ENCODE measurements at places on chromosomes 11 and 22.

DNA sequence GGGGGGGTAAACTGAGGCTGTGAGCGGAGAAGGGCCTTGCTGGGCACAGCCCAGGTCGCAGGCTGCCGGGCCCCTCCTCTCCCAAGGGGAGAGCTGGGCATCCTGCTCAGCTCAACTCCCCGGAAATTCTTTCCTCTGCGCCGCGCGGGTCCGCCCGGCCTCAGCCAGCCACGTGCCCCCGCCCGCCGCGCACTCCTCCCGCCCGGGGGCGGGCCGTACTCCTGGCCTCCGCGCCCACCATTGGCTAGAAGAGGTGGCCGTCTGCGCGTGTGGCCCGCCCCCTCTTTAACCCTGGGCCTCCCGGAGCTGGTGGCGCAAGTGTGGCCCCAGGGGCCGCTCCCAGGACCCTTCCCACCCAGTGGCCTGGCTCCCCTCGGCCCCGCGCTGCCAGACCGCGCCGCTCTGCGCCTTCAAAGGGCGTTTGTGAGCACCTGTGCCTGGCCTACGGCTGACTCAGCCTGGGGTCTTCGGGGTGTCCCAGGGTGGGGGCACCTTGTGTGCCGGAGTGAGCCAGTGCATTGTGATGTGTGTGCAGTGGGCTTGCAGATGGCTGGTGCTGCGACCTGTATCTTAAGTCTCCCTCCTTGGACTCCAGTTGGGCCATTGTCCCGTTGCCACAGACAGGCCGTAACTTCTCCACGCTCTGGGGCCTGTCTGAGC lies 2.0 kb downstream of the MRGPRF start:
- no peak for DNase-seq

DNA sequence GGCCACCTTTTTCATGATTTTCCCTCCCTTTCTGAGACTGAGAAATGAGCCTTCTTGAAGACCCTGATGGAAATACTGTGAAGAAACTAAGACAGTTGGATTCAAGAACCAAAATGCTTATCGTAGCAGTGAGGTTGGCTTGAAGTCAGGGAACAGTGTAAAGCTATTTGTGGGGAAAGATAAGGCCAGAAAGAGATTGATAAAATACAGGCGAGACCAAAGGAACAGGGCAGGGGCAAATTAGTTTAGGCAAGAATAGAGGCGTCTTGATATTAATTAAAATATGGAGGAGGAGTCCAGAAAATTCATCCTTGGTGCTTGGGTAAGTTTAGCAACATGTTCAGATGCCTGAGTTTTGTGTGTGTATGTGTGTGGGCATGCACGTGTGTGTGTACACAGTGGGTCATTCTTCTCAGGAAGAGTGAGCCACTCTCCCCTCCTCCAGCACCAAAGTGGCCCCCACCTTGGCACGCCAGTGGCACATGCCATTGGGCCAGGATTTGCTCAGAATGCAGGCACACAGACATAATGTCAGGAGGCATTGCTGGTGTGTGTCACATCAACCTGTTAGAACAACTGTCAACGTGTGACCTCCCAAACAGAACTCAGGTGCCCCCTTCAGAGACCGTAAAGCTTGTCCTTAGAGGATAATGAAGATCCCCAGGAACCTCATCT lies 3.9 kb upstream of the EHF start:
- DNase-seq, result no peak

DNA sequence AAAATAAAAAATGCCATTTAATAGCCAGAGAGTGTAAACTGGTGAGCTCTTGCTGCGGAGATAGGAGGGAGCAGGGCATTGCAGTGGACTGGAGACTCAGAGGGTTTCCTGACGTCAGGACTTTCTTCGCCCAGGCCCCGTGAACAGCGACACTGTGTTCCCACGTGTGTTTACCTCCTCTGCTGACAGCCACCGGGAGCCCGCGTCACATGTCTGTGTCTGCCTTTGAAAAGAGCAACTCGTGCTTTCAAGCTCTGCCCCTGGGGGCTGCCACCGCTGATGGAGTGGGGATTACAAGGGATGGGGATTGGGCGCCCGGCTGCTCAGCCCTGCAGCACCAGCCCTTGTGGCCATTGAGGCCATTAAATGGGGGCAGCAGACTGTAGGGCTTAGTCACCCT lies 3.3 kb downstream of the TANGO2 start:
- DNase-seq, result no peak

GRCh38 chr11:75811485-75811884 lies 3.5 kb upstream of the UVRAG start:
- DNase-seq, result no peak

GRCh38 chr22:19691721-19692341 lies 22.5 kb upstream of the SEPTIN5 start:
- DNase-seq, result no peak

GRCh38 chr11:103862802-103863174 lies 173.7 kb upstream of the DDI1 start:
- no peak for DNase-seq

- no peak for DNase-seq
Measured at GRCh38 chr22:29580200-29580810, 608 bp downstream of the NIPSNAP1 start.

DNA sequence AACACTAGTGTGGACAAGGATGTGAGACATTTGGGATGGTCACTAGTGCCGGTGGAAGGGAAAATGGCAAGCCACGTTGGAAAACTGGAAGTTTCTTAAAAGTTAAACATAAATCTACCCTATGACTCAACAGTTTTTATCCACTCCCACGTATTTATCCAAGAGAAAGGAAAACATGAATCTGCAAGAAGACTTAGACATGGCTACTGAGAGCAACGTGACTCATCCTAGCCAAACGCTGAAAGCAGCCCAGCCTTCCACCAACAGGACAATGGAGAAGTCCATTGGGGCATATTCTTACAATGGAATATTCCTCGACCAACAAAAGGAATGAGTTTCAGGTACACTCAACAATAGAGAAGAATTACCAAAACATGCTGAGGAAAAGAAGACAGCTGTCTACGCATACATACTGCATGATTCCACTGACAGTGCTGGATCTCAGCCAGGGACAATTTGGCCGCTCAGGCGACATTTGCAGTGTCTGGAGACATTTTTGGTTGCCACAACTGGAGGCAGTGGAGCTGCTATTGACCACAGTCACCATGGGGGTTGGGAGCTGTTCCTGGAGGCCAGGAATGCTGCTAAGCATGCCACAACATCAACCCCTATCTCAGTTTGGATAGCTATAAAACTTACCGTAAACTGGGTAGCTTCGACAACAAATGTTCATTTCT lies 21.2 kb downstream of the SYT13 start:
- no peak for DNase-seq

- DNase-seq, result no peak
Measured at GRCh38 chr11:62804310-62805075, 747 bp downstream of the NXF1 start.

- DNase-seq, result no peak
Measured at GRCh38 chr11:64100782-64101353, 65.0 kb downstream of the MACROD1 start.

GRCh38 chr22:49592780-49593501 lies 234.7 kb downstream of the BRD1 start:
- DNase-seq, result no peak

DNA sequence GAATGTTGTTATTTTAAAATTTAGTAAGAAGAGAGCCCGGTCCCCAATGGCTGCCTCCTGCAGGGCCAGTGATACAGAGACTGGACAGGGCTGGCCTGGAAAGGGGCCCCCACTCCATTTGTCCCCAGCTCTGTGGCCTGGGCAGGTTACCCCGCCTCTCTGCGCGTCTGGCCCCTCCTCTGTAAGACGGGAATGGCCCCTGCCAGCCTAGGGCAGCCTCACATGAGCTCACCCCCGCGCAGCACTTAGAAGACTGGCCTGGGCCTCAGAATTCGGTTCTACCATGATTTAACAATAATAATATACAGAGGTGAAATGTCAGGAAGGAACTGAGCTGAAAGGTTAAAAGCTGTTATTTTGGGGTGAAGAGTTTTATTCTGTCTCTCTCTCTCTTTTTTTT lies 1.3 kb downstream of the APOBEC3G start:
- DNase-seq, result no peak

- no peak for DNase-seq
Measured at GRCh38 chr22:46436595-46437175, 100.7 kb downstream of the CELSR1 start.

DNA sequence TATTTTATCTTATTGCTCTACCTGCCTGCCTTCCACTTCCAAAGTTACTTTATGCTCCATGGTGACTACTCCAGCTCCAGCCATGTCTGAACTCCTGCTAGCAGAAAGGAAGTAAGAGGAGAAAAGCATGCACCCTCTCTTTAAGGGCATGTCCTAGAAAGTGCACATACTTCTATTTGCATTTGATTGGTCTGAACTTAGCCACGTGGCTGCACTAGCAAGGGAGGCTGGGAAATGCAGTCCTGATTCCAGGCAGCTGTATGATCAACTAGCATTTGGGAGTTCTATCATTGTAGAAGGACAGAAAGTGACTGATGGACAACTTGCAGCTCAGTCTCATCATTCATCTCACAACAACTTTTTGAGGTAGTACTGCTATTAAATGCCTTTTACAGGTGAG lies 515.7 kb downstream of the BUD13 start:
- DNase-seq, result no peak
